ENCODE measurements at places on chromosomes 11 and 22. TPM values are rescaled to one million over a fixed set of nuclear protein-coding genes. Genes with fewer than 3 reads are reported as not detected.
A peak's percentile ranks its signal among the peaks of the same experiment; 100 is the strongest.

GRCh38 chr11:110376711-110377324 lies 52.9 kb upstream of the FDX1 start:
- H3K4me1 ChIP-seq: peaks cover 3% of the 10 kb centered on the region
- no peak overlapping the region for H3K4me3 ChIP-seq

GRCh38 chr11:11313902-11314692 lies 39.0 kb downstream of the CSNK2A3 start:
- H3K4me1 ChIP-seq: no peaks in the 10 kb centered on the region
- no peak overlapping the region for H3K4me3 ChIP-seq
- no peak for DNase-seq
- no peaks in the 10 kb centered on the region for H3K27me3 ChIP-seq
- H3K27ac ChIP-seq: no peak overlapping the region

DNA sequence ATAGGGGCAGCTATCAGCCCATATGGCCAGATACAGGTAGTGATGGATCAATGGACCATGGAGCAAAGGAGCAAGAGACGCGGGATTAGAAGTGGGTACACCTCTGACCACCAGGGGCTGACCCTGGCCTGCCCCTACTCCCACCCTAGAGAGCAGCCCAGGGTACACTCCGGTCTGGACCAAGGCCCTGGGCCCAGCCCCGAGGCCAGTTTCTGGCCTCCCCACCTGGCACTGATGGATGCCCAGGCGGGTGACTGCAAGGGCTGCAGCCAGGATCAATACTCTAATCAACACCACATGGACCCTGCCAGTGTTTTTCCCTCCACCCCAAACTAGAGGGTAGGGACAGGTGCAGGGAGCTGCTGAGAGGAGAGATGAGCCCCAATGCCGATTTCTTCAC lies 74.1 kb upstream of the NECTIN1 start:
- no peak overlapping the region for H3K27ac ChIP-seq
- peaks cover 35% of the 10 kb centered on the region for H3K27me3 ChIP-seq
- no peak for DNase-seq
- no peak overlapping the region for H3K4me3 ChIP-seq

DNA sequence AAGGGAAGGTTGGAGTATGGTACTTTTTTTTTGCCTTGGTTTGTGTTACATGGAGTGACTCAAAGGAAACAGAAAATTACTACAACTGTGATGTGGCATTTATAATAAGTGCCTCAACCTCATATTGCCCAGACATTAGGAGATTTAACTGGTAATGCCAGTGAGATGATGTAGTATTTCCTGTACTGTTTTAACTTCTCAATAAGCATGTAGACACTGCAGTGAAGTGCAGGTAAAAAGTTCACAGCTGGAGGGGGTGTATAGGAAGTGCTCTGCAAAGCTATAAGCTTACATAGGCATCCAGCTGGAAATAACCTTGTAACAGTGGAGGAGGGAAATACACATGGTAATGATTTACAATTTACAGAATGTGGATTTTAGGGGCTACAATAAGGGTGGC lies 138.2 kb upstream of the MTMR2 start:
- no peaks in the 10 kb centered on the region for H3K36me3 ChIP-seq
- no peak overlapping the region for H3K27ac ChIP-seq
- H3K27me3 ChIP-seq: no peaks in the 10 kb centered on the region
- no peak for DNase-seq
- H3K4me3 ChIP-seq: no peak overlapping the region

GRCh38 chr11:105042178-105042577 lies 3.0 kb downstream of the CARD16 start:
- H3K4me1 ChIP-seq: peaks cover 9% of the 10 kb centered on the region
- no peak overlapping the region for H3K27ac ChIP-seq
- no peak overlapping the region for H3K4me3 ChIP-seq
- no peak for DNase-seq
- no peaks in the 10 kb centered on the region for H3K27me3 ChIP-seq
- peaks cover 26% of the 10 kb centered on the region for H3K36me3 ChIP-seq

DNA sequence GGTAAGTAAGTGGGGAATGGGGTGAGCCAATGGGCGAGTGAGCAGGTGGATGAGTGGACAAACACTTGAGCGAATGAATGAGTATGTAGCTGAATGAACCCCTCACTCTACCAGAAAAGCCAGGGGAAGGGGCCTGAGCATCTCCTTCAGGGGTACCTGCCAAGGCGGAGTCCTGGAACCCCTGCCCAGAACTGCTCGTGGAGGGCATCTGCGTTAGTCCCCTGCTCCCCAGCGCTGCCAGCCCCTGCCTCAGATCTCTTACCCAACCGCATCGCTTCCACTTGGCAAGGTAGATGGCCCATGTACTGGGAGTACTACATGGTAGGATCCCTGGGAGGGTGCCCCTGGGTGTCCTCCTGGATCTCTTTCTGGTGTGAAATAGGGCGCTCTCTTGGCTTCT lies 7.4 kb upstream of the ANO1 start:
- no peaks in the 10 kb centered on the region for H3K4me1 ChIP-seq
- H3K4me3 ChIP-seq: no peak overlapping the region
- H3K27me3 ChIP-seq: peaks cover 67% of the 10 kb centered on the region
- H3K36me3 ChIP-seq: no peaks in the 10 kb centered on the region

- no peak overlapping the region for H3K27ac ChIP-seq
- no peaks in the 10 kb centered on the region for H3K4me1 ChIP-seq
- H3K36me3 ChIP-seq: no peaks in the 10 kb centered on the region
- H3K4me3 ChIP-seq: no peak overlapping the region
- H3K27me3 ChIP-seq: peaks cover 2% of the 10 kb centered on the region
Measured at GRCh38 chr11:125443767-125444311, 52.2 kb downstream of the FEZ1 start.

DNA sequence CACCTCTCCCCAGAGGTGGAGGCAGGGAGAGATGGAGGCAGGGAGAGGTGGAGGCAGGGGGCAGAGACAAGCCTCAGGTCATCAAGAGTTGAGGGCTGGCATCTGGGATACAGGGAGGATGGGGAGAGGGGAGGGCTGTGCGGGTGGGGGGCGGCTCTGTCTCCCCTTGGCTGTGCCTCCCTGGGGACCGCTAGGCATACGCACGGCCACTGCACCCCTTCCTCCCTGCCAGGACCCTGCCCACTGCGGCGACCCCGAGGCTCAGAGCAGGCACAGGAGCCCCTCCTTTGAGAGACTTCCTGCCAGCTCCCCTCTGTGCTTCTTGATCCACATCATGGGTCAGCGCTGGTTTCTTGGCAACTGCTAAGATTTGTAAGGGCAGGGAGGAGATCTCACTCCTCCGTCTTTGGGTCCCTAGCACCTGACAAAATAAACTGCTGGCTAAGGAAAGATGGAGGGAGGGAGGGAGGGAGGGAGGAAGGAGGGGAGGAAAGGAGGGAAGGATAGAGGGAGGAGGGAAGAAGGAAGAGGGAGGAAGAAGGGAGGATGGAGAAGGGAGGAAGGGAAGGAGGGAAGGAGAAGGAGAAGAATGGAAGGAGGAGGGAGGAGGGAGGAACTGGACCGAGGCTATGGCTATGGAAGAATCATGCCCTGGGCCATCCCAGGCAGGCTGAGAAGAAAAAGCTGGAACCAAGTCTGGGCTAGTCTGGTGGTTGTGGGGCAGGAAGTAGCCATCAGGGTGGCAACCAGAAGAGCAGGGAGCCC lies 18.5 kb downstream of the PRR33 start:
- H3K4me1 ChIP-seq: peaks cover 17% of the 10 kb centered on the region
- no peak overlapping the region for H3K27ac ChIP-seq
- no peaks in the 10 kb centered on the region for H3K27me3 ChIP-seq
- DNase-seq: no peak
- peaks cover 13% of the 10 kb centered on the region for H3K36me3 ChIP-seq
- H3K4me3 ChIP-seq: no peak overlapping the region

DNA sequence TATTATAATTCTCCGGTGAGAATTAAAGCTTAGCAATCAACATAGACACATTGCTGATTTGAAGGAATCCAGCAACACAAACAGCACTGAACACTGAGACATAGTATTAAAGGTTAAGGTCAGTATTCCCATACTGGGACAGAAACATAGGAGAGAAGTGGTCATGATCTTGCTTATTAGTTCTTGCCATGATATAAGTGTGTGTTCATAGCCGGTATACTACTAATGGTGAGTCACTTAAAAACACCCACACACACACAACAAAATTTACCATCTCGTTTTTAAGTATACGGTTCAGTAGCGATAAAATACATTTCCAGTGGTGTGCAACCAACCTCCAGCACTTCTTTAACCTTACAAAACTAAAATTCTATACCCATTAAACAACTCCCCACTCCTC lies 96.3 kb downstream of the C11orf65 start:
- no peaks in the 10 kb centered on the region for H3K4me1 ChIP-seq
- peaks cover 8% of the 10 kb centered on the region for H3K36me3 ChIP-seq
- DNase-seq: no peak
- H3K4me3 ChIP-seq: no peak overlapping the region
- H3K27me3 ChIP-seq: no peaks in the 10 kb centered on the region

DNA sequence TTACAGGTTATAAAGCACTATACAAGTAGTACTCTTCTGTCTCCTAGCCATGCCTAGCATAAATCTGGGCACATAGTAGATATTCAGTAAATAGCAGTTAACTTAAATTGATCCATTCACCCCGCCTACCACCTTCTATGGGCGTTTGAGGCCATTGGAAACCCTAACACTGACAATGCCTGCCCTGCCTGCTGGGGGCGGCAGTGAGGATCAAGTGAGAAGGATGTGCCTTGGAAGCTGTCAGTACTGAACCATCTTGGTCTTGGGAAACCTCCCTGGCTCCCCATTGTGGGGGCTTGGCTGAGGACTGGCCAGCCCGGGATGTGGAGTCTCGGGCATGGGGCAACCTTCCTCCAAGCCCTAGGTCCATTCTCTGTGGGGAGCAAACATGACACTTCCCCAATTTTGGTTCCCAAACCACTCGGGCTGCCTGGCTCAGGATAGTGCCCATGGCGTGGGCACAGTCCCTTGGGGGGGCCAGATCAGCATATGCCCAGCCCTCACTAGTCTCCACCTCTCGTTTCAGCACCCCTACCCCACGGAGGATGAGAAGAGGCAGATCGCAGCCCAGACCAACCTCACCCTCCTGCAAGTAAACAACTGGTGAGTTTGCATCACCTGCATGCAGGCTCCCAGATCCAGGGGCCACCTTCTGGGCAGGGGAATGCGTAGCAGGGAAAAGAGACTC lies 67.4 kb downstream of the FEZ1 start:
- no peak overlapping the region for H3K4me3 ChIP-seq
- no peak for DNase-seq
- no peak overlapping the region for H3K27ac ChIP-seq

DNA sequence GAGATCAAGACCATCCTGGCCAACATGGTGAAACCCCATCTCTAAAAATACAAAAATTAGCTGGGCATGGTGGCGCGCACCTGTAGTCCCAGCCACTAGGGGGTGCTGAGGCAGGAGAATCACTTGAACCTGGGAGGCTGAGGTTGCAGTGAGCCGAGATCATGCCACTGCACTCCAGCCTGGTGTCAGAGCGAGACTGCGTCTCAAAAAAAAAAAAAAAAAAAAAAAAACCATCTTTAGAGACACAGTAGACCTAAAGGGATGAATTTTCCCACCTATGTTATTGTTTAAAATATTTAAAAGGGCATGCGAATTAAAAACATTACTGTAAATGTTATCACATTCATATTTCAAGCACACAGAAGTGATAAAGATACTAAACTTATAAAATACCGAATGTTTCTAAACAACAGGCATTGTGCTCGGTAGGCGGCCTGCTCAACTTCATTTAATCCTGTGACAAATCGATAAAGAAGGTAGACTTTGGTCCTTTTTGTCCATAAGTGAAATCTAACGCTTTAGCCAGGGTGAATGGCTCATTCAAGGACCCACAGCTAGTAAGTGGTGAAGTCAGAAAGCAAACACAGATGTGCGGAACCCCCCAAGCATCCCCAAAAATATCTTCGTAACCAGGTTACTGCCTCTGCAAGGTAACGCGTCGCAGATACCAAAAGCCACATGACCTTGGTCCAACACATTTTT lies 16.1 kb downstream of the NCAPD3 start:
- H3K4me3 ChIP-seq: no peak overlapping the region
- no peaks in the 10 kb centered on the region for H3K4me1 ChIP-seq
- peaks cover 2% of the 10 kb centered on the region for H3K36me3 ChIP-seq
- H3K27me3 ChIP-seq: no peaks in the 10 kb centered on the region
- no peak overlapping the region for H3K27ac ChIP-seq
- DNase-seq: peak; percentile 51

DNA sequence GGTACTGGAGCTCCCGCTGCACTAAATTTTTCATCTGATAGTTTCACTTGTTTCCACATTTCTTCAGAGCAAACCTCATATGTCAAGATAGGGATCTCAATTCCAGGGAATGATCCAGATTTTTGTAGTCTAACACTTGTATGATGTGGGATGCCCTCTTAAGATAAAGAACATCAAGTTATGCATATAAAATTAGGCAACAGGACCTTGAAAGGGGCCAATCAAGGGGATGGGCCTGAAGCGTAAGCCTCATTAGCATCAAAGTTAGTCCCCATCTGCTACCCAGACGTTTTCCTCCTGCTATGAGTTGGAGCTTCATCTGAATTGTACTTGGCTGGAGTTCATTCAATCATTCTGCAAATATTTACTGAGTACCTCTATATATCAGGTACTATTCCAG lies 17.5 kb downstream of the PDGFD start:
- no peaks in the 10 kb centered on the region for H3K27me3 ChIP-seq
- no peaks in the 10 kb centered on the region for H3K36me3 ChIP-seq
- no peak for DNase-seq
- H3K4me3 ChIP-seq: no peak overlapping the region
- H3K27ac ChIP-seq: no peak overlapping the region

- H3K4me1 ChIP-seq: peaks cover 27% of the 10 kb centered on the region
- H3K36me3 ChIP-seq: peaks cover 3% of the 10 kb centered on the region
- peak; percentile 81 for DNase-seq
- peak within 1 kb of the TSS; percentile 88 for H3K27ac ChIP-seq
Measured at GRCh38 chr22:31943978-31944699, at the start of gene YWHAH. YWHAH (plus strand) TSS chr22:31944535; CDS start chr22:31944734, 199 bp downstream.

DNA sequence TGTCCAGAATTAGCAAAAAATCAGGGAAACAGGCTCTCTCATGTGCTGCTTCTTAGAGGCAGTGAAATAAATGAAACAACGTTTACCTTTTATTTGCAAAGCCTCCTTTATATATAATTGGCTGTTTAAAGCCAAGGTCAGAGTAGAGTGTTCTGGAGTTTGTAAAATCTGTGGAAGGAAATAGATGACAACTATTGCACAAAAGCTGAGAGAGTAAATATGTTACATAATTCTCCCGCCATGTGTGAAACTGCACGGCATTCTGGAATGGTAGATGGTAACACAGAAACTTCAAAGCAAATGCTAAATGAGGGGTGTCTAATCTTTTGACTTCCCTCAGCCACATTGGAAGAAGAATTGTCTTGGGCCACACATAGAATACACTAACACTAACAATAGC lies 51.5 kb upstream of the FGF3 start:
- no peak overlapping the region for H3K4me3 ChIP-seq
- H3K27ac ChIP-seq: no peak overlapping the region
- no peaks in the 10 kb centered on the region for H3K27me3 ChIP-seq
- no peaks in the 10 kb centered on the region for H3K4me1 ChIP-seq
- H3K36me3 ChIP-seq: no peaks in the 10 kb centered on the region
- DNase-seq: no peak

The OR52E8 gene
- total RNA-seq: not detected

The RFPL2 gene
- total RNA-seq: 1.1 TPM

The CDC42EP1 gene
- total RNA-seq: 0.73 TPM

The NADSYN1 gene
- total RNA-seq: 162 TPM

The C11orf58 gene
- total RNA-seq: 142 TPM

The LRRC74B gene
- not detected for total RNA-seq

Measured in T-cell (primary cell).